ENCODE measurements at places on chromosomes 12 and 14.

DNA sequence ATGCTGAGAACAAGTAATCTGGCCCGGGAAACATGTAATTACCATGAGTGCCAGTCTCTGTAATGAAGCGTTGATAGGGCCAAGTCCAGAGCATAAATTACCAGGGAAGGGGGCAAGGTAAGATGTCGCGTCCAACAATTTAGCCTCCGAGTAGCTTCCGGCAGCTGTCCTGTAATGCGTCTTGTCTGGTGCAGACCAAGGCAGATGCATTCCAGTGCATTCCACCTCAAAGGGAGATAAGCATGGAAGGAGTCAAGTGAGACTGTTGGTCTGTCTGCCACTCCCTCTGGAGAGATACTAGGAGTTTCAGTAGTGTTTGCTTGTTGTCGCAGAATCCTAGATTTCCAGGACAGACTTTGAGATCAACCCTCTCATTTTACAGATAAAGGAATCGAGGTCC, 218.3 kb downstream of the AACS start:
- H3K4me1 ChIP-seq = no peaks in the 10 kb centered on the region
- no peak overlapping the region for H3K4me3 ChIP-seq
- no peaks in the 10 kb centered on the region for H3K27me3 ChIP-seq
- no peak overlapping the region for H3K27ac ChIP-seq
- no peak for DNase-seq

DNA sequence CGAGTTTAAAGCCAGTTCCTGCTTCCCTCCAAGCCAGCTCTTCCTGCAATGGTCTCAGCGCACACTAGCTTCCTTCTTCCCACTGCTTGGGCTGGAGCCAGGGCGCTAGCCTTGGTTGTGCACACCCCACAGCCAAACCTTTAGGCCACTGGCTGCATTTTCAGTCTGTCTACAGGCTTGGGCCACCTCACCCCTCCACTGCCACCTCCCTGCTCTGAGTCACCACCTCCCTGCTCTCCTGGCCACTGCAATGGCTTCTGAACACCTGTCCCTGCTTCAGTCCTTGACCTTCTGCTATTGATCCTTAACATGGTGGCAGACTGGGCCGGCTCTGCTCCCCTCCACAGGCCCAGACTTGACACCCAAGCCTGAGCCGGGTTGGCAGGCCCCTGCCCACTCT, 151.1 kb downstream of the RBM19 start:
- no peaks in the 10 kb centered on the region for H3K36me3 ChIP-seq
- H3K27me3 ChIP-seq = no peaks in the 10 kb centered on the region
- H3K4me3 ChIP-seq = no peak overlapping the region
- DNase-seq = no peak
- H3K27ac ChIP-seq = no peak overlapping the region

GRCh38 chr14:77228056-77228455, 43.0 kb downstream of the NGB start:
- H3K4me3 ChIP-seq = no peak overlapping the region
- H3K27ac ChIP-seq = no peak overlapping the region
- H3K36me3 ChIP-seq = no peaks in the 10 kb centered on the region
- H3K27me3 ChIP-seq = no peaks in the 10 kb centered on the region
- no peak for DNase-seq
- H3K4me1 ChIP-seq = no peaks in the 10 kb centered on the region

- H3K36me3 ChIP-seq = no peaks in the 10 kb centered on the region
- DNase-seq = peak; percentile 38
- no peaks in the 10 kb centered on the region for H3K4me1 ChIP-seq
- H3K27ac ChIP-seq = peak overlapping the region; percentile 42
- peak overlapping the region; percentile 80 for H3K4me3 ChIP-seq
These were observed 619 bp upstream of the NTN4 start for GRCh38 chr12:95790917-95791849.

DNA sequence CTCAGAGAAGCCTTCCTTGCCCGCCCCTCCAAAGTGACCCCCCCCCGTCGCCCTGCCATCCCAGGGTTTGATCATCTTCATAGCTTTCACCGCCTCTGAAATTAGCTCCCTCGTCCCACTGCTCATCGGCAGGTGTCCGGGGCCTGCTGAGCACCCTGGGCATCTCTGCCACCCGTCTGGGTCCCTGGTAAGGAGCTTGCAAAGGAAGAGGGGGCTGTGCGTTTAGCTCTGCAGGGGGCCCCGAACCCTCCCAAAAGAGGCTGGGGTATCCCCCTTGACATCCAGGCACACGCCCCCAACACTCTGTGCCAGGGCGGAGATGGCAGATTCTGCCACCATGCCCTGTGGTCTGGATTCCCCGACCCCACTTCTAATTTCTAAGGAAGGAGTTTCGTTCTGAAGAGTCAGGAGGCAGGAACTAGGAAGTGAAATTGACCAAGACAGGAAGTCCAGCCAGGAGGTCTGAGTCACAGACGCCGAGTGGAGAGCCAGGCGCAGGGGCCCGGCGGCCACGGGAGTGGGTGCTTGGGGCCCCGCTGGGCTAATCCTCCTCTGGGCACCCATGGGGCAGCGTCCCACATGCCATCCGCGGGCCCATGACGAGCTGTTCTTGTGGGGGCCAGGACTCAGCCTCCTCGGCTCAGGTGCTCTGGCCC, 95.7 kb downstream of the RFLNA start:
- peaks cover 32% of the 10 kb centered on the region for H3K4me1 ChIP-seq
- H3K36me3 ChIP-seq = peaks cover 5% of the 10 kb centered on the region
- DNase-seq = peak; percentile 44
- H3K27me3 ChIP-seq = no peaks in the 10 kb centered on the region
- no peak overlapping the region for H3K4me3 ChIP-seq
- H3K27ac ChIP-seq = peak overlapping the region; percentile 87

GRCh38 chr12:94628819-94629472, 21.4 kb downstream of the TMCC3 start:
- H3K27ac ChIP-seq = no peak overlapping the region
- H3K36me3 ChIP-seq = no peaks in the 10 kb centered on the region
- no peaks in the 10 kb centered on the region for H3K27me3 ChIP-seq

DNA sequence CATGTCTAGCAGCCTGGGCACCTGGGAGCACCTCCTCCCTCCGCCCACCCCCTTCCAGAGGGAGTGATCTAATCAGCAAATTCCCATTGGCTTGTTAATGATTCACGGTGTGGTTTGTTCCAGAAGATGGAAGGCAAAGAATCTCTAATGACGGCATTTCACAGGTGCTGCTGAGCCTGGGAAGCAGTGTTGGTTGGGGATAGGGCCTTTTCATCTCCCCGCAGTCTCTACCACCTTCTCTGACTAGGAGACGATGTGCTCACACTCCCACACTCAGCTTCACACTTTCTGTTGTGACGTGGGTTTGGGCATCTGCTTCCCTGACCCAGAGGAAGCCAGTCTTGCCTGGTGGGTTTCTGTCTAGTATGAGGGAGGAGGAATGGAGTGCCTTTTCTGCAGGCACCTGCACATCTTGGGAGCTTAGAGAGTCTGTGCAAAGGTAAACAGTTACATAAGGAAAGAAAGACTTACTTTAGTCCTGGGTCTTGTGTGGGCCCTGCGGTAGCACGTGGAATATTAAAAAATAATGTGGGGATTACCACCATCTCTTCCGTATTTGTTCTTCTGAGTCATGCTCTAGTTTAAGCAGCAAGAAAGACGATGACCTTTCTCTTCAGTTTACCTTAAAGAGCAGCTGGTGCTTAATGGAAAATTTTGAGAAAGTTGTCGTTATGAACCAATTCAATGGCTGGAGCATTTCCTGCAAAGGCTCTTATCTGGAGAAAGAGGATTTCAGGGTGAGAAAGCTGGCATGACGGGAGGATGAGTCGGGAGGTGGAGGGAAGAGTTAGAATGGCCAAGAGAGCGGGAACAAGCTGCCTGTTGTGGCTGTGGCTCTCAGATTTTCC, 70.6 kb upstream of the ARHGAP5 start:
- H3K4me3 ChIP-seq = no peak overlapping the region
- no peak for DNase-seq
- H3K4me1 ChIP-seq = no peaks in the 10 kb centered on the region
- no peak overlapping the region for H3K27ac ChIP-seq
- H3K36me3 ChIP-seq = no peaks in the 10 kb centered on the region
- H3K27me3 ChIP-seq = no peaks in the 10 kb centered on the region

DNA sequence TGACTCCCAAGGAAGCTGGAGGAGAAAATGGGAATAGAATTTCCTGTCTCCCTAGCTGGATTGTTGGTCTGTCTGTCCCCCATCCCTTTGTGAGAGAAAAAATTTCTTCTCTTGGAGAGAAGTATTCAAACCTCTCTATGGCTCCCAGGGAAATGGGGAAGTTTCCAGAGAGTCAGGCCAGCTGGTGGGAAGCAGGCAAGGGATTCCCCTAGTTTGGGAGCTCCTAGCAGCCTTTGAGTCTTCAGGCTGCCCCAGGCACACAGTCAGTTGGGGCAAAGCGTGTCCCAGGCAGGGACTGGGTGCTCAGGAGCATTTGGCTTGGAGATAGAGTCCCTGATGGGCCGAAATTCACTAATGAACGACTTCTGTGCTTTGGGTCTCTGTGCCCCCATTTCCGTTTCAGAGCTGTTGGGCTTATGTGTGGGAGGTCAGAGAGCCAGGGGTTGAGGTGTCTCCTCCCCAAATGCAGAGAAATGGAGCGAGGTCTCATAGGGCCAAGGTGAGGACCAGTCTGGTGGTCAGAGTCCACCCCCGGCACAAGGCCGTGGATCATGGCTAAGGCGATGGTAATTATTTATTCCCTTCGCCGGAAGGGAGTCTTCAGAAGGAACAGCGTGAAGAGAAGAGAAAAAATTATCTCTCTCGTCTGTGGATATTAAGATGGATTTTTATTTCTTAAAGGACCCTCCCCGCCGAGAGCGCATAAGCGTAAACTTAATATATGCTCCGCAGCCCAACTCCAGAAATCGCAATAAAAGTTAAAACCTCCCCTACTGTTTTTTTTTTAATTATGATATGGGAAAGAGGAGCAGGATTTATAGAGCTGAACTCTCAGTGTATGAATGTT, 6.6 kb upstream of the HOXC9 start:
- peaks cover 9% of the 10 kb centered on the region for H3K4me1 ChIP-seq
- no peak overlapping the region for H3K4me3 ChIP-seq
- no peak for DNase-seq
- H3K27me3 ChIP-seq = peaks cover 100% of the 10 kb centered on the region

DNA sequence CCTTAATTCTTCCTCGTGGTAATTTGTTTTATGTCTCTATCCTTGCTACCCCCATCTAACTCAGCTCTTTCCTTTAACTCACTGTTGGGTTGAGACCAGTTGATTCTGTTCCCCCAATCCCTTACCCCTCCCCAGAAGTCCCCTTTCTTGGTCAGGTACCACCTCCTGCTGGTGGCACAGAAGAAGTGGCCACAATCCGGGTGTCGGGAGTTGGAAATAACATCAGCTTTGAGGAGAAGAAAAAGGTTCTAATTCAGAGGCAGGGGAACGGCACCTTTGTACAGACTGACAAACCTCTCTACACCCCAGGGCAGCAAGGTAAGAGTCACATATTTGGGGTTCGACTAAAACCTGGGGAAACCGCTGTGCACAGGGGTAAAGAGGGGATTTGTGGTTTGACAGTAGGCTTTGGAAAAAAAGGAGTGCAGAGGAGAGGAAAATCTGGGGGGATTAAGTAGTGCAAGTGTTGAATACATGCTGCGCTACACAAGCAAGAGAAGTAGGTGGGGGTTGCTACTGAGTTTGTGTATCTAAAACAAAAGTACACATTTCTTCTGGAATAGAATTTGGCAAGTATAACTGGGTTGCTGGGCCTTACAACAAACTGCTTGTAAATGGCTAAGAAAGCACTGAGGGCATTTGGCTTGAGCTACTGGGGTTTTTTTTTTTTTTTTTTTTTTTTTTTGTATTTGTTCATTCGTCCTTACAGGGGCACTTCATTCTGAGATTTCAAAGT, 1.3 kb downstream of the A2ML1 start:
- H3K27me3 ChIP-seq = no peaks in the 10 kb centered on the region
- no peak for DNase-seq
- no peak overlapping the region for H3K27ac ChIP-seq

- no peaks in the 10 kb centered on the region for H3K4me1 ChIP-seq
- H3K27me3 ChIP-seq = no peaks in the 10 kb centered on the region
- no peak overlapping the region for H3K4me3 ChIP-seq
These were observed 26.7 kb upstream of the RIN3 start for GRCh38 chr14:92486881-92487280.

- no peaks in the 10 kb centered on the region for H3K4me1 ChIP-seq
- H3K27me3 ChIP-seq = no peaks in the 10 kb centered on the region
- H3K4me3 ChIP-seq = no peak overlapping the region
- no peak for DNase-seq
- H3K27ac ChIP-seq = no peak overlapping the region
These were observed 36.3 kb upstream of the OAS1 start for GRCh38 chr12:112870267-112870980.

- H3K27me3 ChIP-seq = no peaks in the 10 kb centered on the region
- no peak for DNase-seq
- no peak overlapping the region for H3K27ac ChIP-seq
- no peaks in the 10 kb centered on the region for H3K36me3 ChIP-seq
These were observed 75.5 kb downstream of the PDE3A start for GRCh38 chr12:20443792-20444191.

GRCh38 chr14:79011920-79012204, 841.7 kb downstream of the NRXN3 start:
- no peak overlapping the region for H3K27ac ChIP-seq
- H3K27me3 ChIP-seq = no peaks in the 10 kb centered on the region
- no peak overlapping the region for H3K4me3 ChIP-seq
- no peaks in the 10 kb centered on the region for H3K36me3 ChIP-seq

DNA sequence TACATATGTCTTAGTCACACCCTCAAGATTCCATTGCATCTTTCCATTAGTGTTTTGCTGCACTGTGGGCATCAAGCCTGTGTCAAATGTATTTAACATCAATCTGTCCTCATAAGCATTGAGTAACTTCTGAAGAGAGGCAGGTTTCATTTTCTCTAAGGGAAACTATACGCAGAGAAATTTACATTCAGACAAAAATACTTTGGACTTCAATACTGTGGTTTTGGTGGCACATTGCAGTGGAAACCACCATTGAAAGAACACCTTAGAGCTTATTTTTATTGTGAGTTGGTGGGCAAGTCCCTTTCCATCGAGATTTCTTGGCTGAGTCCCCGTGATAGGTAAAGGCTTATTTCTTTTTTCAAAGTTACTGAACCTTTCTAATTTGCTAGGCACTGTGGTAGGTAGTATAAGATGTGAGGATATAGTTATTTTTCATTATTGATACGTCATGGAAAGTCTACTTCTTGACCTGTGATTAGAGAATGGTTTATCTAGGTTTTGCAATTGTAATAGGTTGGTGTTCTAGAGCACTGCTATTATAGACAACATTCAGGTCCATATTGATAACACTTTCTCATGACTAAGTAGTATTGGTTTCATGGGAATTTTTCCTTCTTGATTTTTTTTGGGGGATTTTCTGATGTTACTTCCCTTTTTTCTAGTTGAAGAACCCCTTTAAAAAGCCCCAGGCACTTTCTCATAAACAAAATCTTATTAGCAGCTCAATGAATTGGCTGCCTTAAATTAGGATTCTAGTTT, 81.9 kb downstream of the CFAP54 start:
- no peaks in the 10 kb centered on the region for H3K27me3 ChIP-seq
- DNase-seq = no peak
- H3K36me3 ChIP-seq = no peaks in the 10 kb centered on the region
- no peaks in the 10 kb centered on the region for H3K4me1 ChIP-seq
- no peak overlapping the region for H3K4me3 ChIP-seq

DNA sequence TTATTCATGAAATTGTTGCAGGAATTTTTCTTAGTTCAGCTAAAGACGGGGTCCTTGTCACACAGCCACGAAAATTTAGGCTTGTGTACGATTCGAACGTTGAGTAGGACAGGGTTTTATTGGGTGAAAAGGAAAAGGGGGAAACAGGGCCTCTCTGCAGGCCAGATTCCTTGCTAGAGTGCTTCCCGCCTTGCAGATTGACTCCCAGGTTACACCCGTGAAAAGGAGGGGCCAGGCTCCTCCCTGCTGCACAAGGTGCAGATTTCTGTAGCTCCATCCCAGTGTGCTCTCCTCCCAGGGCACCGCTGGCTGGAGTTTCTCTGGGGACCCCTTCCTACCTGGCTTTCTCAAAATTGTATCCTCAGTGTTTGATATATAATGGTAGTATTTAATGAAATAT, 221.5 kb downstream of the ERC1 start:
- no peak overlapping the region for H3K4me3 ChIP-seq
- peaks cover 7% of the 10 kb centered on the region for H3K4me1 ChIP-seq
- no peaks in the 10 kb centered on the region for H3K36me3 ChIP-seq
- H3K27me3 ChIP-seq = no peaks in the 10 kb centered on the region
